ENCODE measurements at places on chromosomes 7 and 10.

- no peak for DNase-seq
Observed at GRCh38 chr7:42740408-42740807, 171.5 kb downstream of the C7orf25 start.

DNA sequence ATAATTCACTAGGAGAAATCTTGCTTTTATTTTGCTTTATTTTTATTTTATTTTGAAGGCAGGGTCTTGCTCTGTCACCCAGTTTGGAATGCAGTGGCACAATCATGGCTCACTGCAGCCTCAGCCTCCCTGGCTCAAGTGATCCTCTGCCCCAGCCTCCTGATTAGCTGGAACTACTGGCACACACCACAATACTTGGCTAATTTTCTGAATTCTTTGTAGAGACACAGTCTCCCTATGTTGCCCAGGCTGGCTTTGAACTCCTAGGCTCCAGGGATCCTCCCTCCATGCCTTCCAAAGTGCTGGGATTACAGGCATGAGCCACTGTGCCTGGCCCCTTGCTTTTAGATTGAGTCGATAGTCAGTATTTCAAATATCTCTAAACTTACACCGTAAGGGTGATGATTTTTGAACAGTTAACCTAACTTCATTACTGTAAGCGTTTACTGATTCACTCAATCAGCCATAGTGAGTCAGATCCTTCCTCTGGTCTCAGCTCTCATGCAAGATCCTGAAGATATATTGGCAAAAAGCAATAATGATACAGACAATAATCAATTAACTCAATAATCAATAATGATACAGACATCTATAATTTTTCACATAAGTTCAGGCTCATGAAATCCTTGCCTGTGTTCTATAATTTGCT is 239.5 kb downstream of the KIAA1217 start:
- no peak for DNase-seq

- no peak for DNase-seq
Observed at GRCh38 chr10:380313-380940, 245.2 kb downstream of the ZMYND11 start.

- no peak for DNase-seq
Observed at GRCh38 chr10:118566911-118567310, 28.5 kb downstream of the PRLHR start.

- no peak for DNase-seq
Observed at GRCh38 chr10:124342136-124342820, 76.4 kb downstream of the OAT start.

- peak; percentile 11 for DNase-seq
Observed at GRCh38 chr7:49001610-49002033, 77.3 kb downstream of the CDC14C start.

- DNase-seq: no peak
Observed at GRCh38 chr7:127786184-127786583, 134.2 kb downstream of the SND1 start.

DNA sequence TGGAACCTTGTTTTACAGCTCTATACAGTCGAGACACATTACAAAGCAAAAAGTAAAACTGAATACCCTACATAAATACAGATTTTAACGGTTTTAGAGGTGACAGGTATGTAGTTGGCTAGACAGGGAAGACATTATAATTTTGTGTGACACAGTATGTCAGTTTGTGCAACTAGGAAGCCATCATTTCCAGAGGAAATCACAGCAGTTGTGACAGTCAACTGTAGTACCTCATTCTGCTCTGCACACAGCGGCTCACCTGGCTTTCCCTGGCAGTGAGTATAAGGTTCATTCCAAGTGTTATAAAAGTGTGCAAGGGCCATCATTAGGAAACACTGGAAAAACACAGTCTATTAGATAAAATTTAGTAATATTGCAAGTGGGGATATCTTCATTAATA is 501.6 kb upstream of the PHF14 start:
- DNase-seq: no peak

GRCh38 chr7:6020371-6021286 is 10.5 kb upstream of the ANKRD61 start:
- no peak for DNase-seq

DNA sequence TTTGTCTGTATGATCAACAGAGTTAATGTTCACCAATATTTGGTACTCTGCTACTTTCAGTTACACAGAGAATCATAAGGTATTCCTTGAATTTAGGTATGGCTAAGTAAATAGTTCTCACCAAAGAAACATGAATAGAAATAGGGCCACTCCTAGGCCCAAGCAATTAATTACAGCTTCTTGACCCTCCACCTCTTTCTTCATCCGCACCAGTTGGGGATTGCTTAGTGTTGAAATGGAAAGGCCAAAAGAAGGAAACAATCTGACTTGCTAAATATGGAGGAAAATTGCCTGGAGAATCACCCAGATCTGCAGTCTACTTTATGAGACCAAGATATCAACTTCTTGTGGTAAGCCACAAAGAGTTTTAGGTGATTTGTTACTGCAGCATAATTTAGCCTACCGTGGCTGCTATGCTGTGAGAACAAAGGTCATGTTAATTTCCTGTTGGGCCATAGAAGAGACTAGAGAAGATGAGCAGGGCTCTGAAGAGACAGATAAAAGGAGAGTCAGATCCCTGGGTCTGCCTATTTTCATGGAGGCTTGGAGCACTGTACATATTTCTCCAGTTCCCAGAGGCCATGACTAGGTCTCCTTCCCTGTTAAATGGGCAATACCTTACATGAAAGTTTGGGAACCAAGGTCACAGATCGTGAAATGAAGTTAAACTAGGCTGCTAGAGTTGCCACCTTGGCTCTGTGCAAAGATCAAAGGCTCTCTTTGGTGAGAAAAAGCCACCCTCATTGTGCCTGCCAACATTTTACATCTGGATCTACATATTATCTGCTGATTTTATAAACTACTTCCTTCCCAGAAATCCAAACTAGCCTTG is 93.3 kb upstream of the GDF10 start:
- DNase-seq: no peak

DNA sequence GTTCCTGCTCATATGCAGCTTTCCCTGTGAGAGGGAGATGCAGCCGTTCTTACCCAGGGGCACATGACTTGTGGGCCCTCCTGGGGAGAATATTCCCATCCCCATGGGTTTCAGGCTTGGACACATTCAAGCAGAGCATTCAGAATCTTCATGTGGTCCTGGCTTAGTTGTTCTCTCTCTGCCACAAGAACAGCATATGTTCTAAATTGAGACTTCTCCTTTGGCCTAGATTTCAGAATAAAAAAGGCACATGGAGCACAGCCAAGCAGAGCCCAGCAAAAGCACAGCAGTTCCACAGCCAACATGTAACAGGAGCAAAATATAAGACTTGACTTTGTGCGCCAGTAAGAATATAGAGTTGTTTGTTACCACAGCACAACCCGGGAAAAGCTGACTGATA is 306.4 kb upstream of the MYO3A start:
- no peak for DNase-seq

GRCh38 chr7:155922067-155922816 is 110.0 kb upstream of the SHH start:
- no peak for DNase-seq

- no peak for DNase-seq
Observed at GRCh38 chr7:42452356-42452755, 215.3 kb upstream of the GLI3 start.

DNA sequence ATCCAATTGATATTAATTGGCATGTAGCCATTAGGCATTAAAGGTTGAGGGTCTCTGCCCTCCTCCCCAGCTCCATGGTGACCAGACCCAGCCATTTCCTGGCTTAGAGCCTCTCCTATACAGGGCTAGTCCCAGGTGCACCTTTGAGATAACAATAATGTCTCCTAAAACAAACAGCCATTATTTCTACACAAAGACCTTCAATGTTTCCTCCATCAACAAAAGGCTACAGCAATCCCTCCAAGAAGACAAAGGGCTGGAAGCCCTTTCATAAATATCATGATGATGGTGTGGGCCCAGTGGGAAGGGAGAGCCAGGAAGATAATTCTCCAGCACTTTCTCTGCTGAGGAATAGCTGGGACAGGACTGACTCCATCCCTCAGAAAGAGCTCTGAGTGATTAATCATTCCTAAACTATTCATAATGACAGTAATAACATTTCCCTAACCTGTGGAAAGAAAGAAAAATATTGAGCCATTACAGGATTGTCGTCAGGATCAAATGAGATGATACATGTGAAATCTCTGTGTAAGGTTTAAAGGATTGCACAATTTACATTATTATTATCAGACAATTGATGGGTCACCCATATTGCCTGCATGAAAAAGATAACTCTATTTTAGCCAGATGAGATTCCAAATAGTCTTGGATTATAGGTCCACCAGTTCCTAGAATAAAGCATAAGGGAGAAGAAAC is 10.2 kb downstream of the PKD2L1 start:
- DNase-seq: no peak

- DNase-seq: no peak
Observed at GRCh38 chr7:155722118-155722517, 77.7 kb downstream of the RBM33 start.

- no peak for DNase-seq
Observed at GRCh38 chr7:601595-602340, 82.1 kb upstream of the PDGFA start.

DNA sequence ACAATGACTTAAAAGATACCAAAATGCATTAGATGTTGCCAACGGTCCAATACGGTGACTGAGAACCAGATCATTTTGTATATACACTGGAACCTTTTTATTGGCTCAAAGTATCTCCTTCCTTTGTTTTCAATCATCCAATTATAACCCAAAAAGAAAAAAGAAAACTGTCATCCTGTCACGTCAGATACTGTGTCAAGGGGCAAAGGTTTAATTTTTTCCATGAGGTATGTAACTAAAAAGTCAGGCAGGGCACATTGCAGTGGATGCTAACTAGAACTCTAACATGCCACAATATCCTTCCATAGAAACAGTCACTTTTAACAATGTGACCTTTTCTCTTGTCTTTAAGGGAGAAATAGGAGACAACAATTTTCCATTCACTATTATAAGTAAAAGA is 267.6 kb upstream of the NEBL start:
- DNase-seq: no peak

DNA sequence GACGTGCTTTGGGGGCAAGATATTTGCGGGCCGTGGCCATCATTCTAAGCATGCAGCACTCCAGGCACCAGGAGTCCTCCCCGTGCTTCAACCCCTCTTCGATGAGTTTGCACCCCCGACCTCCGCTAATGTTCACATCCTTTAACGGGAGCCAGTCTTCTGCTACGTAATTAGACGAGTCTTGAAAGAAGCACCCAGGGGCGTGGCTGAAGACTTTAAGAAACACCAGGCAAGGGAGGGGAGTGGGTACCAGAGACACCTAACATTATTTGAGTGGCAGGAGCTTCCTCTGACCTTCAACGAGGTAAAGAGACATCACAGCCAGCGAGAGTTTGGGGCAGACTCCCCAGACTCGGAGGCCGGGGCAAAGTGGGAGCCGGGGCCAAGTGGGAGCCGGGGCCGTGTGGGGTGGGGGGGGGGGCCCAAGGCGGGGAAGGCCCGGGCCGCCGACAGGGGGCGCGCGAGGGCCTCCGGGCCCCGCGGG is 31.1 kb upstream of the TOMM7 start:
- DNase-seq: no peak

DNA sequence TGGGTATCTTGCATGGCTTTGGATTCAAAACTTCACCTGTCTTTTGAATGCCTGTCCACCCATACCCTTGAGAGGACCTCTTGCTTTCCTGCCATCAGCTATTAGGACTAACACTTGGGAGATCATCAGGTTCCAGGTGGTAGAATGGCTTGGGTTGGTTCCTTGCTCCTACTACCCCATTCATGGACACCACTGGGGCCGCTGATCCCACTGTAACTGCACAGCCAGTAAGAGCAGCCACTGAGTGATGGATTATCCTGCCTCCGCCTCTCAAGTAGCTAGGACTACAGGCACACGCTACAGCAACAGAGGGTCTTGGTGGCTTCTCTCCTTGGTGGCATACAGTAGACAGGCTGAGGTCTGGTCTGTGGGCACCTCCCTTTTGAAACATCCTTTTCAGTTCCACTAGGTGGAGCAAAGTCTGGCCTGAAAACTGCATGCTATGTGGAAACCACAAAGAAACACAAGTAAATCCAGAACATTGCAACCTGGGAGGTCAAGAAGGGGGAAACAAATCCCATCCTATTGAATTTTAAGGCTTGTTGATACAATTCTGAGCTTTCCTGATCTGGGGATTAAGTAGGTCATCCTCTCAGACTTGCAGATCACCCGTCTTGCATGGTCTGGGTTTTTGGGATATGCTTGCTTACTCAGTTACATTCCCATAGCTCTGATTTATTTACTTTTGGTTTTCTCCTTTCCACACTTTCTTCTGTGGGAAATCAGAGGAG is 9.4 kb downstream of the WBP1L start:
- no peak for DNase-seq

GRCh38 chr10:123926401-123927264 is 35.0 kb upstream of the CPXM2 start:
- no peak for DNase-seq

DNA sequence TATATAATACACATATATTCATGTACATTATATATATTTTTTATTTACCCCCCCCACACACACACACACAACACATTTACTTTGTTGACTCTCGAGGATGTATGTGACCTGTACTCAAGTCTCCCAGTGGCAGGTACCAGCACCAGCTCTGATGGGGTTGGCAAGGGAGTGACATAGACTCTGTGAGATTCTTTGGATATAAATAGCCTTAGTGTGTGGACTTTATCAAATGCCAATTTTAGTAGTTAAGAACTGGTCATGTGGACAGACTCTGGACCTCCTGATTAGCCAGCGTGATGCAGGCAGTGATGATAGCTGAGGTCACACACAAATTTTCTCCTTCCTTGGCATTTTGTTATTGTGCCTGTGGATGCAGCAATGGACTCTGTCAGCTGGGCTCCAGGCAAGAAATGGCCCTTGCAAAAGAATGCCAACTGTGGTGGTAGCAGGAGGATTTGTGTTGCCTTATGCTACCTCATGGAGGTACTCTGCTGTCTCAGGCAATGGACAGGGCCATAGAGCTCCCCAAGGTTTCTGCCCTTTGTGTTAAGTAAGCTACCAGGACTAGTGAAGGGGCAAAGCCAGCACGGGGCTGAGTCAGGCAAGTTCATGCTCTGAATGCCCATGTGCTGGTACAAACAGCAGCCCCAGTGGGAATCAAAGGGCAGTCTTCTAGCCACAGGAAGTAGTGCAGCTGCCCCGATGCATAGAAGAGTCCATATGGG is 224.6 kb upstream of the ZWINT start:
- no peak for DNase-seq

DNA sequence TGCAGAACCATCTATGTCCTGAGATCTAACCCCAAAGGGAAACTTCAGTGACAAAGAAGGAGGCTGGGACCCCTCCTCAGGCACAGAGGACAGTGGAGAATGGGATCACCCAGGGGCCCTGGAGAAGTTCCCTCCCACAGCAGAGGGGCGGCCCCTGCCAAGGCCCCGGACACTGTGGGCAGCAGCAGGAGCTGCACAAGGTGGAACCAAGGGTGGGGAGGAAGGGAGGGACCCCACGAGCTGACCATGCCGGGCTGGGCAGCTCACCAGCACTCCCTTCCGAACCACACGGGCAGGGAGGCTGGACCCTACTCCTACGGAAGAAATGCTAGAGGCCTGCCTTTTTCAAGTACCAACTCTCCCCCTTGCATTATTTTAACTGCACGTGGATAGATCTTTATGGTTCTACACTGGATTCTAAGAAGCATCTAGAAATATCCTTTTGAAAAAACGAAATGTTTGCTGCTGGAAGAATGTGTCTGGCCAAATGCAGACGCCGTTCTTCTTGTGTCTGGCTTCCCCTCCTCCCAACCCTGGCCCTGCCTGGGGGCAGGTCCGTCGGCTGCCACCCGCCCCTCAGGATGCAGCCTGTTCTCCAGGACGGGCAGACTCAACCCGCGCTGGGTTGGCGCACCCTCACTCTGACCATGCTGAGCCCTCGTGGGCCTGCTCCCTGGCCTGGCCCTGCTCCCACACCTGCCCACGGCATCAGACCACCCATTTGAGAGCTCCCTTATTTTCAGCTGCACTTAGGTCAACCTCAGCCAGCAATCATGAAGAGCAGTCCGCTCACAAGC is 193.9 kb downstream of the TCERG1L start:
- DNase-seq: no peak

All from head of caudate nucleus (tissue), 42 donors.